ENCODE measurements at places on chromosomes 11 and 22.

- DNase-seq = no peak
Observed at GRCh38 chr22:29316141-29316828, 788 bp upstream of the RASL10A start.

- no peak for DNase-seq
Observed at GRCh38 chr11:85310479-85310878, 316.7 kb downstream of the DLG2 start.

DNA sequence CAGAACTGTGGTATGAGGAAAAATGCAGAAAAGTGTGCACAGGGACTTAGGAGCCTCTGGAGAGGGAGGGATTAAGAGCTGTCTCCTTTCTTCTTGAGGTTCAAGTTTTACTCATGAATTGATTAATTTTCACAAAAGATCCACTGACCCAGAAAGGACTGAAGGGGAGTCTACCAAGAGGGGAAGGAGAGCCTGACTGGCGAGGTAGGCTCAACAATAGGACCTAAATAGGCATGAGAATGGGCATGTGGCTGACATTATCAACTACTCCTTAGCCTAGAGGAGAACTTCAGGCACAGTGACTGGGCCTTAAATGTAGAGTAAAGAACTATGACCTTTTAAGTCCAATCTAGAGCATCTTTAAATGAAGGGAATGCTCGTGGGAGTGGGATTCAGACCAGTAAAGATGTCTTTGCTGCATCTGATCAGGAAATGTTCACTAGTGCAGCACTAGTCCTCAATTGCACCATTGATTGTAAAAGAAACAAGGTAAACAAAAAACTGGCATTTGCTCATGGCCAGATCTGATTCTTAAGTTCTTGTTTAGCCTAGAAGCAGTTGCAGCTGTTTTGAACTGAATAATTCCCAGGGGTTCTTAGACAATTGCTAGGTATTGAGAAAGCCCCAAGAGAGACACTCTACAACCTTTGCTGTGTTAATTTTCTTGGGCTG is 135.6 kb downstream of the RAB38 start:
- DNase-seq = no peak

GRCh38 chr11:10627816-10628215 is 59.4 kb upstream of the LYVE1 start:
- DNase-seq = no peak

All from cerebellar nuclear complex (tissue), 1 donor.